Fibroblast of the aortic adventitia (primary cell): ENCODE measurements at places on chromosomes 4 and X. TPM values are rescaled to one million over a fixed set of nuclear protein-coding genes. Genes with fewer than 3 reads are reported as not detected.
A peak's percentile ranks its signal among the peaks of the same experiment; 100 is the strongest.

DNA sequence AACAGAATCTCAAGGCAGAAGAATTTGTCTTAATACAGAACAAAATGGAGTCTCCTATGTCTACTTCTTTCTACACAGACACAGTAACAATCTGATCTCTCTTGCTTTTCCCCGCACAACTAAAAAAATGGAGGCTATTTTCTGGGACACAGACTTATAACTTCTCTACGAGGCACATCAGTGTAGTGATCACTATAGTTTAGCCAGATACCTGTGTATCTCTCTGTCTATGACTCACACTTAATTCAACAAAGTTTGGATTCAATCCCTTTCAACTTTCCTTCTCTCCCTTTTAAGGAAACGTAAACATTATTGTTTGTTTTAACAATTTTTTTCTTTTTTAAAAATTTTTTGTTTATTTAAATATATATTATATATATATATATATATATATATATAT lies 29.4 kb downstream of the APELA start:
- DNase-seq = no peak

GRCh38 chrX:15854712-15855567 lies at the start of gene AP1S2:
TSS of gene AP1S2 (minus strand) at chrX:15854813. CDS start at chrX:15852524, 2,289 bp downstream.
- DNase-seq = peak; percentile 88

- DNase-seq = no peak
Observed at GRCh38 chrX:68498044-68498507, 775 bp upstream of the YIPF6 start.

- DNase-seq = no peak
Observed at GRCh38 chr4:6408263-6408662, 64.2 kb downstream of the PPP2R2C start.

- DNase-seq = no peak
Observed at GRCh38 chr4:637536-638280, 12.3 kb downstream of the PDE6B start.

GRCh38 chr4:76384052-76384451 lies 36.9 kb downstream of the CCDC158 start:
- no peak for DNase-seq

DNA sequence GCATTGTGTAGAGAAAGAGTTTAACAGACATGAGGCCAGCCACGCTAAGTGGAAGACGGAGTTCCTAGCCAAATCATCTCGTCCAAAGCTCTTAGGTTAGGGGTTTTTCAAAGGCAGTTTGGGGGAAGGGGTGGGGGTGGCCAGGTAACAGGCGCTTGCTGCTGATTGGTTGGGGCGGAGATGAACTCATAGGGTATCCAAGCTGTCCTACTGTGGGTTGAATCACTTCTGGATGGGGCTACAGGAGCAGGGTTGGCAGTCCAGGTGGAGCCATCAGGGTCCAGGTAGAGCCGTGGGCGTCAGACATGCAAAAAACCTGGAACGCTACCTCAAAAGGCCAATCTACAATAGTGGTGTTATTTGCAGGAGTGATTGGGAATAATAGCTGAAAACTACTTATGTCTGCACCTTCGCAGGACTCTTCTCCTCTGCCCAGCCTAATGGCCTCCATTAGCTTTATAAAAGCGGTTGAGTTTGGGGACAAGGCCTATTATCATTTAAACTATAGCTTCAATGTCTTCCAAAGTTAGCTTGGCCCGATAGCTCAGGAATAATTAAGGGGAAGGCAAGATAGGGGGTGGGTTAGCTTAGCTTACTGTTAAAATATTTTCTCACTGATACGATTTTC lies 579.6 kb downstream of the NLGN4X start:
- no peak for DNase-seq

GRCh38 chr4:162392946-162393345 lies 229.1 kb upstream of the FSTL5 start:
- no peak for DNase-seq

DNA sequence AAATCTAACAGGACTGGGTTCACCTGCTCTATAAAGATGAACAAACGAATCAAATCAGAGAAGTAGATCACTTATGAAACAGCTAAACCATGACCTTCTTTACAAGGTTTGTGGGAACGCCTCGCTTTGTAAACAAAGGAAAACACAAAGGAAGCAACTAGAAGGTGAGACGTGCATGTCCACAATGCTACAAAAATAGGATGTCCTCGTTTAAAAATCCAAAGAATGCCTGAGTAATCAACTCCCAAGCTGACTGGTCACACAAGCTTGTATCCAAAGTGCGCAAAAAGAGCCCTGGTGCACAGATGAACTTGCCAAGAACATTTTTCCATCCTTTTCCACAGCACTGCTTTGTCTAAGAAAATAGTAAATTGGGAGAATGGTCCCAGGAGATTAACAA lies 6.3 kb upstream of the SH3KBP1 start:
- DNase-seq = peak; percentile 62

DNA sequence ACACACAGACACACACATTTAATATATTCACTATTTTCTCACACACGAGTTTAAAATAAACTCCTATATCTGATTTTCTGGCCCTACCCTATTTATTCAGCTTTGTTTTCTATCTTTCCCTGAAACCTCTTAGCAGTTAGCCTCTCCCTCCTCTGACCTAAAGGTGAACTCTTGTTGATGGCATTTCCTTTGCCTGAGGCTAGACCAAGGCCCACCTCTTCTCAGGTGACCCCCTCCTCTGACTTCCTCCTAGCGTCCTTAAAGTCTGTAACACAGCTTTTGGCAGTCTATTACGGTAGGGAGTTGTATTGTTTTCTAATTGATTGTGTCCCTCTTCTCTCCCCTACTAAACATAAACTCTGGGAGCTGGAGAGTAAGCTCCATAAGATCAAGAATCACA lies 1.7 kb upstream of the SRPX2 start:
- no peak for DNase-seq

DNA sequence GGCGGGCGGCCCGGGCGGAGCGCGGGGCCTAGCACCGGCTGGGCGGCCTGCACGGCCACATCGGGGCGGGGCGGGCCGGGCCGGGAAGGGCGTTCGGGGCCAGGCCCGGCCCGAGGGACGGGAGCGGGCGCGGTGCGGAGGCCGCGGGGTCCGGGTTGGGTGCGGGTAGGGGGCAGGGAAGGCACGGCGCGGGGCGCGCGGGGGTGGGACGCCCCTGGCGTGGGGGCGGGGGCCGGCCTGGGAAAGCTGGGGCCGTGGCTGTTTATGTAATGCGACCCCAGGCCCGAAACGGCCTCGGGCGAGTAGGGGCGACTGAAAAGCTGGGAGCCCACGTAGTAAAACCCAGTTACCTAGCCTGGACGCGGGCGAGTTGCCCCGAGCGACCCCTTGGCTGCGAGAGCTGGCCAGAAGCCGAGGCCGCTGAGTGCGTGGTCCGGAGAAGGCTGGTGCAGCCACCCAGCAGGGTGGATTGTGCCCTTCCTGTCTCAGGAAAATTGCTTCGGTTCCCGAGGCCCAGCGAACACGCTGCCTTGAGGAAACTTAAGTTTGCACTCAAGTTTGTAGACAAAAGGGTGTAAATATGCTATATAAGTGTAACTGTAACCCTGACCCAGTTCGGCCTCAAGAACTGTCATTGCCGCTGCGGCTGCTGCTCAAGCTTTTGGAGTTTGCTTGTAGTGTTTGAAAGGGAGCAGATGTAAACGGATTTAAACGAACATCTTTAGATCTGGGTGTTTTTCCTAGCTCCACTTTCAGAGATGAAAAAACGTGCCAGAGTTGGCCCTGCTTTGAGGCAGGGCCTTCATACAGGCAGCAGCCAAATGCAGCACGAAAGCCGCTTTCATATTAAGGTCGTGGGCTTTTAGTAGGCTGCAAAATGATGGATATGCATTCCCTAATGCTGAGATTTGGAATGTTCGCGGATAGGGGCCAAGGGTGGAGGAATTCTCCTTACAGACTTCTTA lies 674 bp downstream of the SEC24B start:
- DNase-seq = peak; percentile 49

- no peak for DNase-seq
Observed at GRCh38 chr4:87938746-87939145, 36.8 kb upstream of the SPP1 start.

DNA sequence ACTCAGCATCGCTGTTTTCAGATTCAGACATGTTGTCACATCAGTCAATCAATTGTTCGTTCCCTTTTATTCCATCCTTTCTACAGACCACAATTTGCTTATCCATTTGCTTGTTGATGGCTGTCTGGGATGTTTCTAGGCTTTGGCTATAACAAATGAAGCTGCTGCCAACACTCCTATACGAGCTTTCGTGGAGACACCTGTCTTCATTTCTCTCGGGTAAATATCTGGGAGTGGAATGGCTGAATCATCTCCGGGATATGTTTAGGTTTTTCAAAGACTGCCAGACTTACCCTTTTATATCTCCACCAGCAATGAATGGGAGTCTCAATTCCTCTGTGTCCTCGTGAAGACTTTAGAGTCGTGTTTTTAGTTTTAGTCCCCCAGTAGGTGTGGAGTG lies 118.9 kb downstream of the SORCS2 start:
- DNase-seq = no peak

GRCh38 chr4:16516796-16517439 lies 290.6 kb upstream of the TAPT1 start:
- DNase-seq = peak; percentile 83

DNA sequence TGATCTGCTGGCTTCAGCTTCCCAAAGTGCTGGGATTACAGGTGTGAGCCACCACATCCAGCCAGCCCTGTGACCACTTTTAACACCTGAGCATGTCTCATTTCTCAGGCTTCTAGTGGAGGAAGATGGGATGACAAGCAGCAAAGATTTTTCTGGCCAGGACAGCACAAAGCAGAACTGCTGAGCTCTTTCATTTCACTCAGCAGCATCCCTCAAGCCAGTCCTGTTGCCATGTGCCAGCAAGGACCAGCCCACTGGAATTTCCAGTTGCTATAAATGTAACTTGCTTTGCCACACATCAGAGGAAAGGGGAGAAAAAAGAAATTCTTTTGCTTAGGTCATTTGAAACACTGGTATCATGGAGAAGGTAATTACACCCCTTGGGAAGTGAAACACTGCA lies 75.9 kb downstream of the SLC9A7 start:
- peak; percentile 39 for DNase-seq

DNA sequence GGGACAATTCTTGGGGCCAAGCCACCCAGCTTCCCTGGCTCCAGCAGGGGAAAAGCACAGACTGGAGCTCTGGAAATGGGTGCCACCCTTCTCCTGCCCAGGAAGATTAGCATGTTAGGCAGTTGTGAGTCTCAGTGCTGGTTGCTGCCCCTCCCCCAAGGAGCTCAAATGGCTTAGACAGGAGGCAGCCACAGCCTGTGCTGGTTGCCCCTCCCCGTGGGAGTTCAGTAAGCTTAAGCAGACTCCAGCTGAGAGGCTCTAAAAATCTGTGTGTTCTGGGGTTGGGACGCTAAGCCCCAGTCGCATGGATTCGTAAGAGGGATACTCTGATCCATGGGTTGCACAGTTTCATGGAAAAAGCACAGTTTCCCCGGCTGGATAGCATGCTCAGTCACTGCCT lies 92.7 kb upstream of the NDST3 start:
- DNase-seq = no peak

GRCh38 chr4:188221090-188221489 lies 81.8 kb downstream of the TRIML1 start:
- DNase-seq = no peak

DNA sequence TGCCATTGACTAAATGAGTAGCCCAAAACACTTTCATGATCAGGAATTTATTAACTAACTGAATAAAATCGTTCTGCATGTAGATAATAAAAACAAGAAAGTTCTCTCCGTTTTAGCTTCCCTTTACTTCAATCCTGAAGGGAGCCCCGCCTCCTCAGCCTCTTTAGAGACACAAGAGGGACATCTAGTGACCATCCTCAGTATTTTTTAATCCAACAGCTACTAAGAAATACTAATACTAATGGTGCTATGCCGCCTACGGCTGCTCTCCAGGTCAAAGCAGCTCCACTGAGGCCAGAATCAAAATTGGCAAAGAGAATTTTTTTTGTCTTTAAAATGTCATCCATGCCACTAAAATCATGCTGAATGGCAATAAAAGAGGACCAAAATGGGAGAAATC lies 3.2 kb upstream of the PCDH19 start:
- DNase-seq = peak; percentile 64

Gene FABP2
- not detected in 2 replicates for total RNA-seq

Gene PNMA5
- total RNA-seq = not detected in 2 replicates

Gene BLTP1
- total RNA-seq = 117 and 132 TPM in 2 replicates

Gene ERVMER34-1
- total RNA-seq = under 0.01 TPM in 1 of 2 replicates, not detected in the other

Gene ASB12
- total RNA-seq = not detected in 2 replicates

Gene FGG
- not detected in 2 replicates for total RNA-seq

Gene MAGED2
- 147 and 163 TPM in 2 replicates for total RNA-seq

Gene CSAG1
- not detected in 2 replicates for total RNA-seq

Gene ADAM29
- not detected in 2 replicates for total RNA-seq
